ENCODE measurements at places on chromosomes 11 and 22.

- DNase-seq = no peak
Observed at GRCh38 chr11:35230388-35230787, 91.4 kb downstream of the CD44 start.

GRCh38 chr22:40175611-40176244 is 2.0 kb upstream of the TNRC6B start:
- no peak for DNase-seq

GRCh38 chr11:16834384-16834783 is 95.9 kb downstream of the C11orf58 start:
- no peak for DNase-seq

- DNase-seq = no peak
Observed at GRCh38 chr11:12784987-12785386, 110.8 kb downstream of the TEAD1 start.

DNA sequence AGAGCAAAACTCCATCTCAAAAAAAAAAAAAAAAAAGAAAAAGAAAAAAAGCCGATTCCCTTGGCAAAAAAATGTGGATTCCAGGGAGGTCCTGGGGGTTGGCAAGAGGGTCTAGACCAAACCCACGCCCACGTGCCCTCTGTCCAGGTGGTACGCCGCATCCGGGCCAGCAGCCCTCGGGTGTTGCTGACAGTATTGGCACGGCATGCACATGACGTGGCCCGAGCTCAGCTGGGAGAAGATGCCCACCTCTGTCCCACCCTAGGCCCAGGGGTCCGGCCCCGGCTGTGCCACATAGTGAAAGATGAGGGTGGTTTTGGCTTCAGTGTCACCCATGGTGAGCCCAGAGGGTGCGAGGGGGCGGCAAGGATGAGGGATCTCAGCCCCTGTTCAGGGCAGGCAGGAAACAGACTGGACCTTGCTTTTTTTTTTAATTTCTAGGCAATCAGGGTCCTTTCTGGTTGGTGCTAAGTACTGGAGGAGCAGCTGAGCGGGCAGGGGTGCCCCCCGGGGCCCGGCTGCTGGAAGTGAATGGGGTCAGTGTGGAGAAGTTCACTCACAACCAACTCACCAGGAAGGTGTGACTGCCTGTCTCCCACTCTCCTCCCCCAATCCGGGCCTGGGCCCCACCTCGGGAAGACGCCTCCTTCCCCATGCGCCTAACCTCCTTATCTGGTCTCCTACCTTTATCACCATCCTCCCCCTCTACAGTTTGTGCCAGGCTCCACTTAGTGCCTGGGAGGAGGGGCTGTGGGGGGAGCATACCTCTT is 2.0 kb downstream of the NHERF4 start:
- DNase-seq = no peak
